SJSA1 (cell line): ENCODE measurements at places on chromosomes 3 and 15. TPM values are rescaled to one million over a fixed set of nuclear protein-coding genes. Genes with fewer than 3 reads are reported as not detected.

DNA sequence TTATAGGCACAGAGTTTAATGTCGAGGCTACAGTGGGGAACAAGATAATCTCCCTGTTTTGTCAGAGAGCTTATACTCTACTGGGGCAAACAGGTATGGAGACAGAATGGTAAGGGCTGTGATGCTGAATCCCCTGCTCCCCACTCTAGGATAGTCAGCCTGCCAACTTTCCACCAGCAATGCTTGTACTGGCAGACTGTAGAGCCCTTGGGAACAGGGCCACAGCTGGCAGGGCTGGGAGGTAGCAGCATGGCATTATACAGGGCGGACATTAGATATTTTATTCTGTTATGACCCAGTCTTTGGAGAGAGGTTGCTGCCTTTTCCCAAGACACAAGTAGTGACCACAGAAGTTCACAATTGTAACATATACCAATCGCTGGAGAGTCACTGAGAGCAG, 91.2 kb downstream of the ARRDC4 start:
- no peak overlapping the region for H3K27ac ChIP-seq
- no peaks in the 10 kb centered on the region for H3K36me3 ChIP-seq
- DNase-seq = no peak
- H3K4me3 ChIP-seq = no peak overlapping the region
- H3K27me3 ChIP-seq = no peaks in the 10 kb centered on the region

Gene ABI3BP
- total RNA-seq = 0.05 TPM in 1 of 2 replicates, not detected in the other

GRCh38 chr3:51382076-51382745, 2.9 kb upstream of the MANF start:
- no peaks in the 10 kb centered on the region for H3K27me3 ChIP-seq
- H3K4me1 ChIP-seq = peaks cover 16% of the 10 kb centered on the region
- H3K27ac ChIP-seq = no peak overlapping the region
- H3K36me3 ChIP-seq = peaks cover 23% of the 10 kb centered on the region
- DNase-seq = no peak

Gene SLC35G2
- total RNA-seq = 29.0 and 39.4 TPM in 2 replicates

GRCh38 chr3:139339219-139339906, 4.5 kb upstream of the MRPS22 start:
- no peaks in the 10 kb centered on the region for H3K27me3 ChIP-seq
- no peak overlapping the region for H3K4me3 ChIP-seq
- DNase-seq = no peak
- H3K27ac ChIP-seq = no peak overlapping the region
- no peaks in the 10 kb centered on the region for H3K4me1 ChIP-seq
- peaks cover 4% of the 10 kb centered on the region for H3K36me3 ChIP-seq

GRCh38 chr15:78866803-78867202, 5.9 kb upstream of the MORF4L1 start:
- H3K27ac ChIP-seq = no peak overlapping the region
- H3K36me3 ChIP-seq = no peaks in the 10 kb centered on the region
- no peaks in the 10 kb centered on the region for H3K27me3 ChIP-seq
- DNase-seq = no peak
- no peak overlapping the region for H3K4me3 ChIP-seq

GRCh38 chr3:198081421-198081844, 121.4 kb downstream of the LMLN start:
- H3K36me3 ChIP-seq = no peaks in the 10 kb centered on the region
- H3K4me3 ChIP-seq = no peak overlapping the region
- H3K27ac ChIP-seq = no peak overlapping the region
- no peak for DNase-seq
- H3K27me3 ChIP-seq = peaks cover 48% of the 10 kb centered on the region

- no peaks in the 10 kb centered on the region for H3K4me1 ChIP-seq
- H3K36me3 ChIP-seq = peaks cover 86% of the 10 kb centered on the region
- no peaks in the 10 kb centered on the region for H3K27me3 ChIP-seq
- no peak overlapping the region for H3K4me3 ChIP-seq
- DNase-seq = no peak
Observed at GRCh38 chr3:180961552-180961951, 28.0 kb downstream of the DNAJC19 start.

- DNase-seq = no peak
- no peaks in the 10 kb centered on the region for H3K27me3 ChIP-seq
- H3K4me1 ChIP-seq = 0 out of 2 replicates have a peak, but pooled peaks cover 1% of the 10 kb centered on the region
- peaks cover 12% of the 10 kb centered on the region for H3K36me3 ChIP-seq
- no peak overlapping the region for H3K4me3 ChIP-seq
Observed at GRCh38 chr3:94069194-94069813, 6.4 kb downstream of the NSUN3 start.

- no peak overlapping the region for H3K4me3 ChIP-seq
- no peak overlapping the region for H3K27ac ChIP-seq
- no peak for DNase-seq
Observed at GRCh38 chr15:66723826-66724731, 22.0 kb downstream of the SMAD6 start.

- peak; percentile 88 for DNase-seq
- H3K27ac ChIP-seq = peak within 1 kb of the TSS; percentile 77
- H3K4me3 ChIP-seq = peak within 1 kb of the TSS; percentile 45
- no peaks in the 10 kb centered on the region for H3K27me3 ChIP-seq
- peaks cover 31% of the 10 kb centered on the region for H3K36me3 ChIP-seq
Observed at GRCh38 chr3:149377408-149378364, at the start of gene TM4SF1. Gene TM4SF1 (minus strand): TSS chr3:149377649. CDS start chr3:149377547, 102 bp downstream.

DNA sequence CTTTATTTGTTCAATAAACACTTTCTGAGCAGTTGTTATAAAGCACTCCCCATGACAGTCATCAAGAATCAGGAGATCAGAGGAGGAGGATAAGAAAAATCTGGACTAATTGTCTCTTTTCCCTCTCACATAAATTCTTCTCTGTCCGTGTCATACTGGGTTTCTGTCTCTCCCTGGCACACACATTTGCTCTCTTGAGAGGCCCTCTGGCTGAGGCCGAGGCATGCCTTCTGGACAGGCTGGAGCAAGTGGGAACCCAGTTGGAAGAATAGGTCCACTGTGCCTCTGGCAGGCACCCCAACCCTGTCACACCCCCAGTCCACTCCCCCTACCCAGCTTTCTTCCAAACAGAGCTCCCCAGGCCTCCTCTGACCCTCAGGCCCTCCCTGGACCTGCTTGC, 315.8 kb downstream of the UACA start:
- H3K27ac ChIP-seq = no peak overlapping the region
- H3K36me3 ChIP-seq = no peaks in the 10 kb centered on the region
- DNase-seq = no peak
- H3K4me3 ChIP-seq = no peak overlapping the region
- peaks cover 20% of the 10 kb centered on the region for H3K27me3 ChIP-seq

GRCh38 chr3:71310359-71310979, 273.1 kb downstream of the FOXP1 start:
- H3K27me3 ChIP-seq = no peaks in the 10 kb centered on the region
- no peaks in the 10 kb centered on the region for H3K36me3 ChIP-seq
- peak; percentile 47 for DNase-seq

Gene GOLGA6B
- total RNA-seq = not detected in 2 replicates

Gene C3orf52
- 20.6 and 27.6 TPM in 2 replicates for total RNA-seq

Gene SLC28A2
- not detected in 2 replicates for total RNA-seq

- H3K27ac ChIP-seq = no peak overlapping the region
- H3K36me3 ChIP-seq = no peaks in the 10 kb centered on the region
- no peaks in the 10 kb centered on the region for H3K4me1 ChIP-seq
- no peak for DNase-seq
- H3K4me3 ChIP-seq = no peak overlapping the region
Observed at GRCh38 chr15:58040150-58040549, 25.4 kb downstream of the ALDH1A2 start.

GRCh38 chr15:32946210-32946609, 228.4 kb downstream of the GREM1 start:
- H3K4me1 ChIP-seq = no peaks in the 10 kb centered on the region
- H3K4me3 ChIP-seq = no peak overlapping the region
- no peaks in the 10 kb centered on the region for H3K27me3 ChIP-seq
- no peak overlapping the region for H3K27ac ChIP-seq
- H3K36me3 ChIP-seq = no peaks in the 10 kb centered on the region

- no peaks in the 10 kb centered on the region for H3K4me1 ChIP-seq
- H3K36me3 ChIP-seq = no peaks in the 10 kb centered on the region
- no peak overlapping the region for H3K4me3 ChIP-seq
- H3K27me3 ChIP-seq = no peaks in the 10 kb centered on the region
- DNase-seq = no peak
- no peak overlapping the region for H3K27ac ChIP-seq
Observed at GRCh38 chr3:4758957-4759656, 220.1 kb upstream of the BHLHE40 start.

DNA sequence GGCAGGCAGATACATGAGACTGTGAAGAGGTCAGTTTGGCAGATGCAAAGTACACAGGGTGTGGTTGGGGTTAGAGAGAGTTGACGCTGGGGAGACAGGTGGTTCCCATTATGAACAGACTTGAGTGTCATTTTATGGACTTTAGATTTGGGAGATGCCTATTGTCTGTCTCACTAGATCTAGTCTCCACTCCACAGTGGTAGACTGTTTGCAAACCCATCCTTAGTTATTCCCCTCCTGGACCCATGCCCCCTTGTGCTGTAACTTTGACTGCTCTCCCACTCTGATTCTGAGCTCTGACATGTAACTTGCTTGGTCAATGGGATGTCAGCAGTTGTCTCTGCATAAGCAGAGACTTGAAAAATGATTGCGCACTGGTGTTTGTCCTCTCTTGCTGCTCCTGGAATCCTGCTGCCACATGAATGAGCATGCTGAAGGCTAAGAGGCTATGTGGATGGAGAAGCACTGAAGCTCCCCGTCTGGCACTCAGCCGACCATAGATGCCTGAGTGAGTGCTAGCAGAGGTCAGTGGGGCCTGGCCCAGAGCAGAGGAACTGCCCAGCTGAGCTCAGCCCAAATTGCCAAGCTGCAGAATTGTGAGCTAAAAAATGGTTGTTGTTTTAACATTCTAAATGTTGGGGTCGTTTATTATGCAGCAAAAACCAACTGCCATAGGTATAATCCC, 88.2 kb downstream of the FAM43A start:
- no peak overlapping the region for H3K4me3 ChIP-seq
- DNase-seq = no peak
- no peak overlapping the region for H3K27ac ChIP-seq
- no peaks in the 10 kb centered on the region for H3K36me3 ChIP-seq
- H3K27me3 ChIP-seq = no peaks in the 10 kb centered on the region

- no peaks in the 10 kb centered on the region for H3K27me3 ChIP-seq
- no peak overlapping the region for H3K27ac ChIP-seq
- peaks cover 13% of the 10 kb centered on the region for H3K4me1 ChIP-seq
- H3K4me3 ChIP-seq = no peak overlapping the region
Observed at GRCh38 chr3:182978387-182978786, 2.0 kb downstream of the DCUN1D1 start.

Gene FETUB
- total RNA-seq = not detected in 2 replicates

Gene OCA2
- total RNA-seq = 0.11 TPM in 1 of 2 replicates, not detected in the other

- no peak for DNase-seq
- no peak overlapping the region for H3K4me3 ChIP-seq
- H3K4me1 ChIP-seq = no peaks in the 10 kb centered on the region
- H3K27me3 ChIP-seq = no peaks in the 10 kb centered on the region
- no peak overlapping the region for H3K27ac ChIP-seq
Observed at GRCh38 chr15:68641376-68641775, 62.6 kb downstream of the CORO2B start.

DNA sequence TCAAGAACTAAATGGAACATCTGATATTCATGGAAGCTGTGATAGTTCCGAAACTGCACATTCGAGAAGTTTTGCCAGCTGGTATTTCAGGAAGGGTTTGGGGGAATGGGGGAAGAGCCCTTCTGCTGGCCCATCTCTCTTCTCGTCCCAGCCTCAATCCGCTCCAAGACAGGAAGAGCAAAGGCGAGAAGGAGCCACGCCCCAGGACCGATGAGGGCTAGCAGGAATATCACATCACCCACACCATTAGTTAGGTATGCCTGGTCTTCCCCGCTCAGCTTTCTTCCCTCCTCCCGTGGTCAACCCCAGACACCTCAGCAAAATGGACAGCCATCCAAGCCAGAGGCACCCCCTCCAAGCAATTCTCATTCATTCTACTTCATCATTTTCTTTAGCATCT, 14.9 kb upstream of the PCSK6 start:
- no peak for DNase-seq
- peaks cover 11% of the 10 kb centered on the region for H3K4me1 ChIP-seq
- H3K4me3 ChIP-seq = no peak overlapping the region
- no peaks in the 10 kb centered on the region for H3K27me3 ChIP-seq
- H3K27ac ChIP-seq = no peak overlapping the region
- H3K36me3 ChIP-seq = no peaks in the 10 kb centered on the region

Gene POLQ
- 8.0 and 9.1 TPM in 2 replicates for total RNA-seq

DNA sequence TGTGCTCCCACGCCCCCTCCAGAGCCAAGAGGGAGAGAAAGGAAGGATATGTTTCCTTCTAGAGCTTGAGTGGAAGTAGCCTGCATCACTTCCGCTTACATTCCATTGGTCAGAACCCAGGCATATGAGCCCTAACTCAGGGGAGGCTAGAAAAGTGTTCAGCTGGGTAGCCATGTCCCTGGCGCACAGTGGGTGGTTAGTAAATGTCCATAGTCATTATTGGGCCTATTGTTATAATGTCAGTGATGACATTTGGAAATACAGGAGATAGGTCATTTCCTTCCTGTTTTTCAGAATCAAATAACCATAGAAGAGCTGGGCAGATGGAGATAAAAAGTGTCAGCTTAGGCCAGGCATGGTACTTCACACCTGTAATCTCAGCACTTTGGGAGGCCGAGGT, 27.3 kb downstream of the CD276 start:
- no peak overlapping the region for H3K27ac ChIP-seq
- H3K27me3 ChIP-seq = no peaks in the 10 kb centered on the region
- no peak for DNase-seq

Gene IGDCC3
- not detected in 2 replicates for total RNA-seq

DNA sequence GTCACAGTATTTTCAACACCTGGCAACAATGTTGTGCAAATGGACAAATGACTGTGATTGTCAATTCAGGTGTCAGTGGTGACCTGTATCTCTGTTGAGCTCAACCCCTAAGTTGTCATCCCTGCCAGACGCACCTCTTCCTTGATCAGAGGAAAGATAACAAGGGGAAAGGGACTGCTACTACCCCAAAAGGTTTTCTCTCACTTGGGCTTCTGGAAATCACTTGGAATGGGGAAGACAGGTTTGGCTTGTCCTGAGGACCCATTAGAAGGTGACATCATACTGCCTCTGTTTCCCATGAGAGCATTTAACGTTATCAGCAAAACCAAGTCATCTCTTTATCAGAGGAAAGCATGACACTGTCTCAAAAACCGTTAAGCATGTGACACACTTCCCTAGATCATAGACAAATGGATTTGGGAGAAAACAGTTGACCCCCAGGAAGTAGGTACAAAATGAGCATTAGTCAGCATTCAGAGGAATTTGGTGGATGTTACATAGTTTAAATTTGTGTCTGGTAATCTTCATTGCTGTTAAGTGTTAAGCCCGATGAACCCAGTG, 769.5 kb downstream of the GRM7 start:
- H3K4me3 ChIP-seq = no peak overlapping the region
- H3K4me1 ChIP-seq = peaks cover 10% of the 10 kb centered on the region
- H3K27ac ChIP-seq = peak overlapping the region; percentile 3; the same call in 1 of the 2 replicates
- no peaks in the 10 kb centered on the region for H3K27me3 ChIP-seq

DNA sequence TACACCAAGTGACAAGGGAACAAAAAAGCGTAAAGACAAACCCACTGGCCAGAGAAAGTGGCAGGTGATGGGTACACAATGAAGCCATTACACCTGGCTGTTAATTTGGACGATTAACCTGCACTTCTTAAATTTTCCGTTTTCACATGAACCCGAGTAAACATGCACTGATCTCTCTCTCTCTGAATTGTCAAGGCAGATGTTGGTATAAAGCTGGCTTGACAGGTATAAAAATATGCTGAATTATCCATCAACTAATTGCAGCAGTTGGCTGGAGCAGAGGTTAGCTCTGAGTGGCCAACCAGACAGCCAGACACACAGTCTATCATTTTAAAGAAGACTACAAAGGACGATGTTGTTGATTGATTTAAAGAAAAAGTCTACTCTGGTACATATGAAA, 561.7 kb upstream of the ALCAM start:
- H3K4me3 ChIP-seq = no peak overlapping the region
- no peaks in the 10 kb centered on the region for H3K36me3 ChIP-seq
- H3K4me1 ChIP-seq = no peaks in the 10 kb centered on the region
- no peak for DNase-seq
- no peaks in the 10 kb centered on the region for H3K27me3 ChIP-seq
- no peak overlapping the region for H3K27ac ChIP-seq
